Choroid plexus epithelial cell (primary cell): ENCODE measurements at places on chromosomes 12 and 14.

DNA sequence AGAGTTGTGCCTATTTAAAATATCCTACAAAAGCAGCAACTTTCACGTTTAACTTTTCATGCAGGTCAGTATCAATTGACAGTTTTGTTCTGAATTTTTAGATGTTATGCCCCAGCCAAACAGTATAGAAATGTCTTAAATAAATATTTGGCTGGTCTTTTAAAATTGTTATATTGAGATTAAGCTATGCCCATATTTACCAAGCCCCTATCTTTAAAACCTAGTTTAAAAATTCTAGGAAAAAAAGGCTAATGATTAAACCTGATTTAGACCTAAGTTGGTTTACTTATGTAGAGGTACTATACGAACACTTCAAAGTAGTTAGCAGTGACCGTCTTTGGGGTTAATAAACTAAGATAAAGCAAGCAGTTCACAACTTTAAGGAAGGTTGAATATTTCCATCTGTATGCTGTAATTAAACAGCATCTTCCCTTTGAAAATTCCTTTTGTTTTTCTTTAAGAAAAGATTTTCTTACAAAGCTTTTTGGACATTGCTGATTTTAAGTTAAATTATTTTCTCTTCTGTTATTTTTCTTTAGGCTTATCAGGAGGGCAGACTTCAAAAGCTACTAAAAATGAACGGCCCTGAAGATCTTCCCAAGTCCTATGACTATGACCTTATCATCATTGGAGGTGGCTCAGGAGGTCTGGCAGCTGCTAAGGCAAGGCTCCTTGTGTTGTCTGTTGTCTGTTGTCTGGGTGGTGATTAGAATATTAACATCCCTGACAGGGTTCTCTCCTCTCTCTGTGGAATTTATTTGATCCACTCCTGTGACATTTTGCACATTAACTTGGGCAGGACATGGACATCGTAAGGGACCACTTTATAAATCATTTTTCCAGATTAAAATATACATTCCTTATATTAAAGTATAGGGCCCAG lies 7.5 kb downstream of the EID3 start:
- no peak for DNase-seq

DNA sequence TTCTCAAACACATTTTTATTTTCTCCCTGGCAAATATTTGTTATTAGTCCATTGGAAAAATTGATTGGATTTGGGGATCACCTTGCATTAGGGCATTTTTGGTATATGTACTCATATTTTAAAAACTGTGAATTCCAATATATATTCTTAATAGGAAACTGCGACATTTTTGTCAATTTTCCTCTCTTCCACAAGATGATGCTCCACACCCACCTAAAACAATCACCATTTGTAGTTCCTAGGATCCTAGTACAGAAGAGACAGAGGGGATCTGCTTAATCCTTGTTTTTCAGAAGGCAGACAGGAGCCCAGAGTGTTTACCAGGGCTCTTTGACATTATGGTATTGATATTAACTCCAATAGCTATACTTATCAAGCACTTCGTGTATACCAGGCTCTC lies 22.8 kb upstream of the OASL start:
- DNase-seq: peak; percentile 51

DNA sequence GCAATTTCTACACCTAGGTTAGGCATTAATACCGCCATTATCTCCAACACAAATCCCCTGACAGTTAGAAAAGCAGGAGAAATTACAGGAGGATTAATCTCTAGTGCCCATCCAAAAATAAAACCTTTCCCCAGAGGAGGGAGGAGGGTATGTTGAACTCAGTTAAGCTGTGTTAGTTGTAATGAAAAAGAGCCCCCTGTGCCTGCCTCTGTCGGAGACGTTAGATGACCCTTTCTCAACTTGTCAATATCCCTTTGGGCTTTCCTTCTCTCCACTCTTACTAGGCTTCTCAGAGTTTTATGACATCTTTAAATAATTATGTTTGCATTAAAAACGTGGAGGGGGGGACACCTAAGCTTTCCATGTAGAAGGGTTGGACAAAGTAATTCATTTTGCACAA lies 278.2 kb downstream of the PDZRN4 start:
- DNase-seq: no peak

- DNase-seq: no peak
These were observed 287.5 kb downstream of the GALC start for GRCh38 chr14:87705439-87705896.

- no peak for DNase-seq
These were observed 225.0 kb downstream of the KCNC2 start for GRCh38 chr12:74984631-74985030.

DNA sequence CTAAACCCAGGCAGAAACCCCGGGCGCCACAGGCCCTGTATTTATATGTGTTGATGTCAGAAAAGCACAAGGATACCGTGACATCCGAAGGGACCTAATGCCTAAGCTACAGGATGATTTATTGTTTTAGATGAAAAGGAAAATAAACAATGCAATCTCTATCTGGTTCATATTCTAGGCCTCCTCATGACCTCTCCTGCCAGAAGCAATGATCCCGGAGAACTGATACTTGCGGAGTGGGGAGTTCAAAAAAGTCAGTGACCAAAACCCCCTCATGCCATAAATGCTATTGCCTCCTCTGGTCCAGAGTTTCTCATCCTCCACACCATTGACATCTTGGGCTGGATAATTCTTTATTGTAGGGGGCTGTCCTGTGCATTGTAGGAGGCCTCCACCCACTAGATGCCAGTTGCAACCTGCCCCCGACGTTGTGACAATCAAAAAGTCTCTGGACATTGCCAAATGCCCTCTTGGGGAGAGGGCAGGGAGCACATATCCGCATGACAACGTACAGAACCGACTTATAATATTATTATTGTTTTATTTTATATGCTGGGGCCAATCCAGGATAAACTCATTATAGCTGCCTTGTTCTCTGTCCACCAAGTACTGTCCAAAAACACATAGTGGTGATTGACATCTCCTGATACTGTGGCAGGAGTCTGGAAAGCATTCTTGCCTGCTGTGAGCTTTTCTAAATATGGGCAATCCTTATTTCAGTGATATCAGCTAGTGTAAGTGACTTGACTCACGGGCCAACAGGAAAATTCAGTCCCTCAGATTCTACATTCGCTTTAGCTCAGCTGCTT lies 1.1 kb upstream of the CSRP2 start:
- peak; percentile 50 for DNase-seq

DNA sequence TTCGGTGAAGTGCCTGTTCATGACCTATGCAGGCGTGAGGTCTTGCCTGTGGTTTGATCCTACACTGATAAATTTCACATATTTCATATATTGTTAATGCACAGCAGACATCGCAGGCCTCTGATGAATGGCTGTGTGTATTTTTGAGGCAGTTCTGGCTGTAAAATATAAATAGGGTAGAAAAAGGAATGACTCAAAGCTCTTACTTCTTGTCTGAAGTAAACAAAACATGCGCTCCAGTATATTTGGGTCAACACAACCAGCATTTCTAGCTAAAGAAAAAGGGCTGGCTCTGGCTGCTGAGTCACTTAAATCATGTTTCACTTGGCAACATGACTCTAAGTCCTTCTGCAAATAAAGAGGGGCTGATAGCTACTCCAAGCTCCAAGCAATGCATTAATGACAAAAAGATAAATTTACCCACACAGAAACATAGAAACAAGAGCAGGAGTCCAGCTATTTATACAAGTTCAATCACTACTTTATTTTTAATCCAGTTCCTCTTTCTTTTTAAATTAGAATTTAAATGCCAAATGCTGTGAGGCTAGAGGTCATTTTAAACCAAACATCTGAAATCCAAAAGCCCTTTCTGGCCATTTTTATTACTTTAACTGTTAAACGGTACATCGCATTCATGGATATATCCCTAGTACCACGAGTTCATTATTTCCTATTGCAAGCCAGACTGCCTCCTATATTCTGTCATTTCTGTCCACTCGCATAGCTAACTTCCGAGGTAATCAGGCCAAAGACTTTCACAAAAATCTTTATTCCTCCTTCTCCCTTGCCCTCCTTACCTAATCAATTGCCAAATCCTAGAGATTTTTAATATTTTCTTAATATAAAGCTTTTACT lies 54.3 kb upstream of the TMCC3 start:
- peak; percentile 94 for DNase-seq

- DNase-seq: peak; percentile 47
These were observed 206.6 kb downstream of the CACNA1C start for GRCh38 chr12:2259369-2259768.

GRCh38 chr12:78938341-78939084 lies 73.9 kb downstream of the SYT1 start:
- DNase-seq: no peak

- no peak for DNase-seq
These were observed 67.5 kb upstream of the BTG1 start for GRCh38 chr12:92213166-92213565.

GRCh38 chr12:75666126-75666938 lies 154.9 kb upstream of the KRR1 start:
- peak; percentile 80 for DNase-seq

DNA sequence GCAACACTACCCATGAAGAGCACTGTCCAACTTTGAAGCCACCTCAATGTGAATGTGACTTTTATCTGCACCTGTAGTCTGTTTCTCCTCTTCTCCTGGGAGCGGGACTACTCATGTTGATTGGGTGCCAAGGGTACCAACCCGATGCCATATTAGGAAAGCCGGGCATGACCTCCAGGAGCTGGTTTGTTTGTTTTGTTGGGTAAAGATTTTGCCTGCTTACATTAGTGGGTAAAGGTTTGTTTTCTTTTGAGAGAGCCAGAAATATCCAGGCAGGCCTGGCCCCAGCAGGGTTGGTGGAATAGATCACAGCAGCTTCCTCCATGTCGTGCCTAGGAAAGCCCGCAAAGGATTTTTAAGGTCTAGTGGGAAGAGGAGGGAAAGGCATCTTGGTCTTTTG lies 19.7 kb upstream of the ITPK1 start:
- DNase-seq: no peak

GRCh38 chr14:106372870-106373652 lies 846.7 kb downstream of the TMEM121 start:
- no peak for DNase-seq

GRCh38 chr12:105674871-105675699 lies 344.6 kb downstream of the C12orf75 start:
- no peak for DNase-seq

DNA sequence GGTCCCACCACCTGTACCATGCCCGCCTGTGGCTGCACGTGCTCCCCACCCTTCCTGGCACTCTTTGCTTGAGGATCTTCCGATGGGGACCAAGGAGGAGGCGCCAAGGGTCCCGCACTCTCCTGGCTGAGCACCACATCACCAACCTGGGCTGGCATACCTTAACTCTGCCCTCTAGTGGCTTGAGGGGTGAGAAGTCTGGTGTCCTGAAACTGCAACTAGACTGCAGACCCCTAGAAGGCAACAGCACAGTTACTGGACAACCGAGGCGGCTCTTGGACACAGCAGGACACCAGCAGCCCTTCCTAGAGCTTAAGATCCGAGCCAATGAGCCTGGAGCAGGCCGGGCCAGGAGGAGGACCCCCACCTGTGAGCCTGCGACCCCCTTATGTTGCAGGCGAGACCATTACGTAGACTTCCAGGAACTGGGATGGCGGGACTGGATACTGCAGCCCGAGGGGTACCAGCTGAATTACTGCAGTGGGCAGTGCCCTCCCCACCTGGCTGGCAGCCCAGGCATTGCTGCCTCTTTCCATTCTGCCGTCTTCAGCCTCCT lies 1.1 kb downstream of the INHBE start:
- DNase-seq: peak; percentile 56

GRCh38 chr12:2454601-2455177 lies 340.1 kb upstream of the FKBP4 start:
- DNase-seq: no peak

DNA sequence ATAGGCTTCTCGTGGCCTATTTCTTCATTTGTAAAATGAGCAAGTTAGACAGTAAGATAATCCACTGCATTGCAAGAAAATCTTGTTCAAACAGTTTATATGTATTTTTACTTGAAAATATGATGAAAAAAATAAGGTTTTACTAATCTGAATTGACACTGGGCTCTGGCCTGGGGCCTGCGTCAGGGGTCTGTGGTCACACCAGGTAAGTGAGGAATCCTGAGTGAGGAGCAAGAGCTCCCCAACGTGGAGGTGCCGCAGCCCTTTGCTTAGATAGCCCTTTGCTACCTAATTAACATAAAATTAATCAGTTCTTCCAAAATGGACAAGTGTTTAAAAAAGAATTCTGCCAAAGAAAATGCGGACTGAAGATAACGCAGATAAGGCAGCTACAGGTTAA lies 39.1 kb upstream of the STAB2 start:
- DNase-seq: no peak

- DNase-seq: no peak
These were observed 13.3 kb downstream of the C12orf75 start for GRCh38 chr12:105343836-105344235.

- peak; percentile 65 for DNase-seq
These were observed 106.0 kb downstream of the ITPR2 start for GRCh38 chr12:26726956-26727355.

- DNase-seq: peak; percentile 70
These were observed 1.6 kb downstream of the VDR start for GRCh38 chr12:47903151-47903611.

DNA sequence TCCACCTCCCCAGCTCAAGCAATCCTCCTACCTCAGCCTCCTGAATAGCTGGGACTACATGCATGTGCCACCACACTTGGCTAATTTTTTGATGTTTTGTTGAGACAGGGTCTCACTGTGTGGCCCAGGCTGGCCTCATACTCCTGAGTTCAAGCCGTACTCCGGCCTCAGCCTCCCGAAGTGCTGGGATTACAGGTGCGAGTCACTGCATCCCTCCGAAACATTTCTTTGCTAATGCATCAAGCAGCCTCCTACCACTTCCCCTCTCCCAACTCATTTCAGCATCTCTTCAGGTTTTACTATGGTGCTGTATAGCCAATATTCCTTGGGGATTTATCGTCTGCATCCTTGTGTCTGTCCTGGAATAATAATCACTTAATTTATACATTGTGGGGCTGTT lies 2.3 kb upstream of the SLC22A17 start:
- DNase-seq: no peak

DNA sequence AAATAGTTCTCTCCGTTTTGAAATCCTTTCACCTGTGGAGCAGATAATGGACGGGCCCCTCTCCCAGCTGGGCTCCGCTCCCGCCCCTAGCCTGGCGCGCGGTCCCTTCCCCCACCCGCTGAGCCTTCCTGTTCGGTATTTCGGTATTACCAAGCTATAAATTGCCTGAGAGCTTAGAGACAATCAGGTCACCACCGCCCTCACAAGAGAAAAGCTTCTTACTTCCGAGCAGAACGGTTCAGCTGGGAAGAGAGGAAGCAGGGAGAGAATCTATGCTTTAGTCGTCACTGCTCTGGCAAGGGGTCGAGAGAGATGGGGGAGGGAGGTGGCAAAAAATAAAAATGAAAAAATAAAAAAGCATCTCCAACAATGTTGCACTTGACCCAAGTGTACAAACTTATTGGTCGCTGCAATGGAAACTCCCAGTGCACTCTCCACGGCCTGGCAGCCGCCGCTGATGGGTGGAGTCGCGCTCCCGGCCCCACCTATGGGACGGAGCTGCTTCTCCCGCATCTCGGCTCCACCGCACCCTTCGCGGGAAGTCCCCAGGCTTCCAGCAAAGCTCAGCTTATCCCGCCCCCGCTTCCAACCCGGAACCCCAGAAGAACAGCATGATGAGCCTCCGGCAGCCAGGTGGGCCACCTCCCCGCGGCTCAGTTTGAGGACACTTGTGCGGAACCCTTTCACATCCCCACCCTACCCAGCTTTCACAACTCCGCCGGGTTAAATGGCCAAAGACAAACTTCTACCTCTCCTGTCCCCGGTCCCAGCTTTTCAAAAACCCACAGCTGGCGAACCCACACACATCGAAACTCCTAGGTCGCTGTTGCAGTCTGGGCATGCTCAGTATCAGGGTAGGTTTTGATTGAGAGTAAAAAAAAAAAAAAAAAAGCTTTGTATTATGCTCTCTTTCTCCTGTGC lies 832 bp upstream of the SYT1 start:
- DNase-seq: peak; percentile 67

GRCh38 chr12:105961821-105962671 lies 176.7 kb downstream of the NUAK1 start:
- DNase-seq: peak; percentile 38
